ENCODE measurements at places on chromosomes 3 and 15. TPM values are rescaled to one million over a fixed set of nuclear protein-coding genes. Genes with fewer than 3 reads are reported as not detected.

DNA sequence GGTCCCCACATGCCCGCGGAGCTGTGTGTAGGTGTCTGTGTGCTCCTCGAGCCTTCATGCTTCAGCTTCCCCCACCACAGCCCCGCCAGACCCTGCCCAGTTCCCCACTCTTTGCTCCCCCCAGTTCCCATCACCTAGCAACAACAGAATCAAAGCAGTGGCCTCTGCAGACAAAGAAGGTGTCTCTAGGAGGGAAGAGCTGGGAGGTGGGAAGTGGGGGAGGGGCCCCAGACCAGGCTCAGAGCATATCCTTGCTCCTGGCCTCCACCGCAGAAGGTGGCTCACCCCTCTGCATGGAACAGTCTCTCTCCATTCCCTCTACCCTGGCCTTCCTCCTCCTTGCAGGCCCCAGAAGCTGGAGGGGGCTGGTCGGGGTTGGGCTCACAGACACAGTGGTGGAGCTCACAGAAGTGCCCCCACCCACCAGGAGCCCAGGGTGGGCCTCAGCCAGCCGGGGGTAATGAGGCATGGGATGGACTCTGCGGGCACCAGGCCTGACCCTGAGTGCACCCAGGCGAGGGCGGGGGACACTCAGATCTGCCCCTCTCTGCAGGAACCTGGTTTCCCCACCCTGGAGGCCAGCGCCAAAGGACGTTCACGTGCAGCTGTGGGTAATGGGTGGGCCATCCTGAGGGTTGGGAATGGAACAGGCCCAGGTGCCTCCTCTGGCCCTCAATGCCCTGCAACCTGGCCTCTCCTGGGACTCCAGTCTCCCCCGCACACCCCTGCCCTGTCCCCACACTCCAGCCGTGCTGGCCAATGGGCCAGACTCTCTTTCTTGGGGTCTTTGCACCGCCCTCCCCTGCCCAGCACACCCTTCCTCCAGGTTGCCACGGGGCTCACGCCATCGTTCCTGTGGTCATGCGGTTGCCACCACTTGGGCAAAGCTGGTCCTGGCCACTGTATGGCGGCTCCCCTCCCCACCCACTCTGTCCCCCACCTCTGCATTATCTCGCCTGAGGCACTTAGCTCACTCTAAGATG lies 53.4 kb downstream of the TPRA1 start:
- DNase-seq = no peak

DNA sequence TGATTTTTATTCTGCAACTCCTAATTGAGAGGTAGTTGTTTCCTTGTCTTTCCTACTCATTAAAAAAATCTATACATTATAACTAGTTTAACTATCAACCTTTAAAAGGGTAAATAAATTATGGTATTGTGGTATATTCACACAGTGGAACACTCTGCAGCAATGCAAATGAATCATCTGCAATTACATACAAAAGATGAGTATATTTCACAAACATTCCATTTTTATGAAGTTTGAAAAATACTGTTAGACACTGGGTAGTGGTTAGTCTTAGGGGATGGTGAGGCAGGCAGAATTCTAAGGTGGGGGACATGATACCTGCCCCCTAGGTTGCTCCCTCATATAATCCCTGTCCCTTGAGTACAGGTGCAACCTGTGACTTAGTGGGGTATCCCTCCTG lies 44.0 kb upstream of the MAGI1 start:
- no peak for DNase-seq

DNA sequence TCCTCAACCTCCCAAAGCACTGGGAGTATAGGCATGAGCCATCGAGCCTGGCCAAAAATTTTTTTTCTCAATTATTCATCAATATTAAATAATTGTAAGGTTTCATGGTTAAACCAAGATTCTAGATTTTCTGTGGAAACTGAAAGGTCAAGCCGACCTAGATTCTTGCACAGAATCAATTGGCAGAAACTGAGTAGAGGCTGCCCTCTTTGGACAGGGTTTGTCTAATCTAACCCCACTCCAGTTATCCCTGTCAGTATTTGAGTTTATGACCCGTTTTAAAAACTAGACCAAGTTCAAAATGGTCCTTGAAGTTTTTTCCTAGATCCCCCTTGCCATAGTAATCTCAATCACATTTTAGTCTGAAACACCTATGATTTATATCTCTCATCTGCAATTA lies 8.6 kb upstream of the ADAM10 start:
- no peak for DNase-seq

DNA sequence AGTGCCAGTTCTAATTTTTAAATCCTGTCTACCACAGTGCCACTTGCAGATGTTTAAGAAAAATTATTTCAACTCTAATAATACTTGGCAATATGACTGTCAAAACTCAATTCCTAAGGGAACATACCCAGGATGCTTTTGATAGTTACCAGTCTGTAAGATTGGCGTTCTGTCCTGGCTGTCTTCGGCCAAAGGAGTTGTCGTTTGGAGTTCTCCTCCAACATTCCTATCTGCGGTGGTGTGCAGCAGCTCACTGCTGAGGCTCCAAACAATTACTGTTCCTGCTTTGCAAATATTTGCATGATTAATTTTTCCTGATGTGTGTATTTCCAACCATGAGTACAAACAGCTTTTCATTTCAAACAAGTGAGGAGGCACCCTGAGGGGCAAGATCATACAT lies 330.8 kb upstream of the DPH6 start:
- no peak for DNase-seq

TUSC7 gene
- not detected for total RNA-seq

Data from lower leg skin (tissue), 4 donors.